ENCODE measurements at places on chromosomes 16 and 17. TPM values are rescaled to one million over a fixed set of nuclear protein-coding genes. Genes with fewer than 3 reads are reported as not detected.

DNA sequence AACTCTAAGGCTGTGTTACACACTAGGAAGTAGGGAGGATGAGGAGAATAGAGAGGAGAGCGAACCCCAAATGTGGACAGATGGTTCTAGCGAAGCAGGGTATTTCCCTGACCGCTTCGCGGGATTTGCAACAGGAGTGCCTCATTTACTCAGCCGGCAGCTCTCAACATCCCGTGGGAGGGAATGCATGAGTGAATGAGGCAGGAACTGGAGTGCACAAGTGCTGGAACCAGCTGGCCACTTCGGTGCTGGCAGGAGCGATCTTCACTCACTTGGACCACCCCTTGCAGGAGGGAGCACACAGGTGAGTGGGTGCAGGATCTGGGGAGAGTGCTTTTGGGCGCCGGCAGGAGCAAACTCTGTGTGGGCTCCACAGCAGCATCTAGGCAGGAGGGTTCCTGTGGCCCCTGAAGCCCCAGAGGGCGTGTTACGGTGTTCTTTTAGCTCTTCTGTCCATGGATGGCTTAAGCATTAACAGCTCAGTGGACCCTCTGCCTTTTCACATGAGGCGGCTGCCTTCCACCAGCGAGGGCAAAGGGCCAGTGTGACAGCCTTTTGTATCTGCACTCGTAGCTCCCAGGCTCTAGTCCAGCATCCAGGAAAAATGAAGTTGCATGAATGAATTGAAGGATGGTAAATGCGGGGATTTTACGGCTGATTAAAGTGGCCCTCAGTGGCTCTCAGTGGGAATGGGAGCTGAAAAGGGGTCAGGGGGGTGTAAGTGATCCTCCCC is 17.4 kb upstream of the ZNHIT3 start:
- DNase-seq: no peak

DNA sequence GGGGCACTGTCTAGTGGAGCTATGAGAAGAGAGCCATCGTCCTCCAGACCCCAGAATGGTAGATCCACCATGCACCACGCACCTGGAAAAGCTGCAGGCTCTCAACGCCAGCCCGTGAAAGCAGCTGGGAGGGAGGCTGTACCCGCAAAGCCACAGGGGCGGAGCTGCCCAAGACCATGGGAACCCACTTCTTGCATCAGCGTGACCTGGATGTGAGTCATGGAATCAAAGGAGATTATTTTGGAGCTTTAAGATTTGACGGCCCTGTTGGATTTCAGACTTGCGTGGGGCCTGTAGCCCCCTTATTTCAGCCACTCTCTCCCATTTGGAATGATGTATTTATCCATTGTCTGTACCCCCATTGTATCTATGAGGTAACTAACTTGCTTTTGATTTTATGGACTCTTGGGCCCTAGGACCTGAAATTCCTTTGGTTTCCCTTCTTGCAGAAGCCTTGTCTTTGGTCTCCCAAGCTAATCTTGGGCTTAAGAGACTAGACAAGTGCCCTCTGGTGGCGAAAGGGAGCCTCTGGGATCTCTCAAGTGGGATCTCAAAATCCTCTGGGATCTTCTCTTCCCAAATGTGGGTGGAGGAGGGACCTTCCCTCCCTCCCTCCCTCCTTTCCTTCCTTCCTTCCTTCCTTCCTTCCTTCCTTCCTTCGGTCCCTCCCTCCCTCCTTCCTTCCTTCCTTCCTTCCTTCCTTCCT is 58.2 kb upstream of the HAPSTR1 start:
- DNase-seq: peak; percentile 11

GRCh38 chr17:65914784-65915342 is 277.1 kb downstream of the CEP112 start:
- peak; percentile 63 for DNase-seq

- no peak for DNase-seq
Observed at GRCh38 chr17:73028299-73028755, 64.2 kb downstream of the SLC39A11 start.

GRCh38 chr17:7831233-7831632 is 2.8 kb upstream of the KDM6B start:
- DNase-seq: no peak

- no peak for DNase-seq
Observed at GRCh38 chr16:89120921-89121351, 27.3 kb downstream of the ACSF3 start.

The CCL1 gene
- total RNA-seq: not detected

DNA sequence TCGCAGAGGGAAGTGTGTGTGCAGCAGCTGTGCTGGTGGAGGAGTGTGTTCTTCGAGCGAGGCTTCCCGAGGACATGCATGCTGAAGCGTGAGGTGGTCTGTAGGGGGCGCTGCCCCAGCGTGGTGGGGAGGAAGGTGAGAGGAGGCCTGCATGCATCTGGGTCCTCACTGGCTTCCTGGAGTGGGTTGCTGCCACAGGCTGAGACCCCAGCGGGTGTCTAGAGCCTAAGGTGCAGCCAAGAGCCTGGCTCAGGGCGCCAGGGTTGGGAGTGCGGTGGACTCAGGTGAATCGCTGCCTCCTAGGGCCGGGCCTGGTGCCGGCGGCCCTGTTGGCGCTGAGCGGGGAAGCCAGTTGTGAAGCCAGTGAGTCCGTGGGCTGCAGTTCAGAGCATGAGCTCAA is 7.5 kb upstream of the HSD3B7 start:
- DNase-seq: peak; percentile 26

DNA sequence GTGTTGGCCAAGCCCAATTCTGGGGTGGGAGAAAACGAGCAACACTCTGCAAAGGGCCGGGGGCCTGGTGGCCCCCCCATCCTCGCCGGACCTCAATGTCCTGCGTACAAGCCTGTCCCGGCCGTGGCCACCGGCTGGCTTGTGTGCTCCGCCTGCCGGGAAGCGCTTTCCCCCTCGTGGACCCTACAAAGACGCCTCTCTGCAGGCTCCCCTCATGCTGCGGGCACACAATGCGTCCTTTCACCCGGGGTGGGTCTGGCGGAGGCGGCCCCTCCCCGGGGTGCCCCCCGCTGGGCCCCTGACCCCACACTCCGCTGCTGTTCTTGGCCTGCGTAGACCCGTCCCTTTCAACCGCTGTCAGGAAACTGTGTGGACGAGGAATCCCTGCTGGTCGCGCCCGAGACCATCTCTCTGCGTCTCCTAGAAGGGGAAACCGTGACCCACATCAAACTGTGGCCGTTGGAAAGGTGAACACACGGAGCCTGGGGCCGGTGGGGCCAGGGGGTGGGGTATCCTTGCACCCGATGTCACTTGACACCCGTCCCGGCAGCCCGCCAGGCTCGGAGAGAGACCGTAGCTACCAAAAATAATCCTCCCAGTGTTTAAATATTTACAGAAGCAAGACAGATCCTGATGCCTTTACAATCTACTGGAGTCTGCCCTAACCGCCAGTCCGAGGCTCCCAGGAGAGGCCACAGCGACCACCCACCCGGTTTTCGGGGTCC is 43.6 kb downstream of the TBC1D16 start:
- no peak for DNase-seq

DNA sequence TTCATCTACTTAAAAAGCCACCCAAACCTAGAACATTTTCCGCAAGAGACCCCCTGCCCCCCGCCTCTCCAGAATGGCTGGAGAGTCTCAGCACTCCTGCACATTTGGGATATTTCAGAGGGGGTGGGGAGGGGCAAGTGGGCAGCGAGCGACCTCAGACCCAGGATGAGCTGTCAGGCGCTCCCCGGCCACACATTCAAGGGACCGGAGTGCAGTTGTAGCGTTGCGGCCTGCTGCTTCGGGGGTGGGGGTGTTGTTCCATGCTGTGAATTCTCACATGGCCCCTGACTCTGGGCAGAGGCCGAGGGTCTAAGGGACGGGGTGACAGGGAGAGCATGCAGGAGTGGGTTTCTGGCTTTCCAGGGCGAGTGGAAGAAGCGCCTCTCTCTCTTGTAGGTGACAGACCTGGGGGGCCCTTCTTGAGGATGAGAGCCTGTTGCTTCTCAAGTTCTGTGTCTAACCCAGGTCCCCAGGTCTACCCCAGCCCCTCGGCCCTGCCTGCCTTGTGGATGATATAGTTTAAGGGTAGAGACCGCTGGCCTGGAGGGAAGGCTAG is 231.2 kb downstream of the SEC14L1 start:
- no peak for DNase-seq

The KCNJ18 gene
- total RNA-seq: not detected

DNA sequence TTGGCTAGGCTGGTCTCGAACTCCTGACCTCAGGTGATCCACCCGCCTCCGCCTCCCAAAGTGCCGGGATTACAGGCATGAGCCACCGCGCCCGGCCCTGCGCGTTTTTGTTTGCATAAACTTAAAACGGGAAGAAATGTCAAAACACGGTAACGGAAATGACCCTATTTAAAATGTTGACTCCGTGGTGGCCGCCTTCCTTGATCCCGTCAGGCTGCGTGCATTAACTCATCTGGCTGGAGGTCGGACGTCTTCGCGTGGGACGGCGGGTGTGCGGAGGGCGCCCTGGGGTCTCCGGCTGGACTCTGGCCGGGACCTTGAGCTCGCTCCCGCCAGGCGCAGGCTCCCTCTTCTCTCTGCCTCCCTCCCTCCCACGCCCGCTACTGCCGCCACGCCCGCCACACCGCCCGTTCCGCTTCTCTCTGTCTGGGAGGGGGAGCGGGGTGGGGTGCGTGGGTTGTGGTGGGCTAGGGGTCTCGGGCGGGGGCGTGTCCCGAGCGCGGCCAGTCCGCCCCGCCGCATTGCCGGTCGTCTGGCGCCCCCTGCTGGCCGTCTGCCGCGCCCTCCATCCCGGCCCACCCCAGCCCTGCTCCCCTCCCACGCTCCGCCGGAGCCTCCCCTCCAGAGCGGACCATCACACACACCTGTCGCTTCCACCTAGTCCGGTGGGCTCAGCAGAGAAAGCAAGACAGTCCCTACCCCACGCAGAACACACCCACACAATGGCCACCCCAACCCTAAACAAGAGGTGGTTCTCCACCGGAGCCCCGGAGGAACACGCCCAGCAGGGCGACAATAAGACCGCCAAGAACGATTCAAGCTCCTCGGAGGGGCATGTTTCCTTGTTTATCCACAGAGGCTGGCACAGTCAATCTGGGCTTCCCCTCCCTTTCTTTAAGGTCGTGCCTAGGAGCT is 1.2 kb upstream of the CCDC42 start:
- DNase-seq: peak; percentile 23

DNA sequence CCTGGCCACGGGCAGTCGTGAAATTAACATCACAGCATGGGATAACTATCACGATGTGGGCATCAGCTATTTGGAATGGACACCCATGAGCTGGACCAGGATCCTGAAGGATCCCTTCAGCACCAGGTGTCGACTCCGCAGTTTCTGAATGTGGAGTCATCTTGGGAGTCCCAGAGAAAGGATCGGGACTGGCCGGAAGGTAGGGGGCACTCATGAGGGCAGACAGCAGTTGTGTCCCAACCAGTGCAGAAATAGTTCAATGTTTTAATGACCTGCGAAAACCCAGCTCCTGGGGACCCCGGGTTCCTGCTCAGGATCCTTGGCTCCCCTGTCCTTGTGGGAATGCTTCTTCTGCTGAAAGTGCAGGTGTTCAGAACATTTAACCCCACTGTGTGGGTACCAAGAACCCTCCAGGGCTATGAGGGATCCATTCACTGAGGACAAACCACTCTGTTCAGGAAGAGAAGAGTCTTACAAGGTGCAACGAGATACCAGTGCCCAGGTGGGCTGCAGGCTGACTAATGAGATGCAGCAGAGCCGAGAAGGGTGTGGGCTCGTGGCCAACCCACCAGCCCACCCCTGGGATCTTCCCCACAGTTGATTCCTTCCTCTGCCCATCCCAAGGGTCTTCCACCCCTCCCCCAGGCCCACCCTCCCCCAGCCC is 154.8 kb downstream of the SALL1 start:
- no peak for DNase-seq

The TSPAN10 gene
- 0.22 TPM for total RNA-seq

DNA sequence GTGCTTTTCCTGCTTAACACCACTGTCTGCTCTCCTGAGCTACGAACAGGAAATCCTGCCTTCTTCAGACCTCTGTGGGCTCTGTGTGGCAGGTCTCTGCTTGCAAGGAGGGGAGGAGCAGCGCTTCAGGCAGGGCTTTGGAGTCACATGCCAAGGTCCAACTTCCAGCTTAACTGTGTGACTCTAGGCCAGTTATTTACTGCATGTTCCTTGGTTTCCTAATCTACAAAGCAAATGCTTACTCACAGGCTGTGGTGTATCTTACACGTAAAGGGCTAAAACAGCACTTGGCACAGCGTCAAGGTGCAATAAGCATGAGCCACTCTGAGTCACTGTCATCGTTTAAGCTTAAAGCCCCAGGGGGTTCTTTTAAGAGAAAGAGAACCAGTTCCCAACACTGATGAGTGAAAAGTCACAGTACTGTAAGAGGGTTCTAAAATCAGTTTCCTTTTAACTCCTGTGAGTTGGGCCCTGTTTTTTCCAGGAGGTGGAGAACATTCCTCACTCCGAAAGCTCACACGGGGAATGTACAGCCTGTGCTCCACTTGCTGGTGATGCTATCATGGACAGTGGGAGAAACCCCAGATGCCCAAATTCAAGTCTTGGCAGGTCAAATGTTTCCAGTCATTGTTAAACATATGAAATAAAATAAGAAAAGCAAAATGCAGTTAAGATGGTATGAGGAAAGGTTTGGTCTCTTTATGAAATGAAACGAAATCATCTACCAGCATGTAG is 54.1 kb upstream of the BCAR1 start:
- peak; percentile 99 for DNase-seq

GRCh38 chr16:81740169-81740568 is 38.9 kb upstream of the PLCG2 start:
- DNase-seq: no peak

The PHOSPHO1 gene
- not detected for total RNA-seq

DNA sequence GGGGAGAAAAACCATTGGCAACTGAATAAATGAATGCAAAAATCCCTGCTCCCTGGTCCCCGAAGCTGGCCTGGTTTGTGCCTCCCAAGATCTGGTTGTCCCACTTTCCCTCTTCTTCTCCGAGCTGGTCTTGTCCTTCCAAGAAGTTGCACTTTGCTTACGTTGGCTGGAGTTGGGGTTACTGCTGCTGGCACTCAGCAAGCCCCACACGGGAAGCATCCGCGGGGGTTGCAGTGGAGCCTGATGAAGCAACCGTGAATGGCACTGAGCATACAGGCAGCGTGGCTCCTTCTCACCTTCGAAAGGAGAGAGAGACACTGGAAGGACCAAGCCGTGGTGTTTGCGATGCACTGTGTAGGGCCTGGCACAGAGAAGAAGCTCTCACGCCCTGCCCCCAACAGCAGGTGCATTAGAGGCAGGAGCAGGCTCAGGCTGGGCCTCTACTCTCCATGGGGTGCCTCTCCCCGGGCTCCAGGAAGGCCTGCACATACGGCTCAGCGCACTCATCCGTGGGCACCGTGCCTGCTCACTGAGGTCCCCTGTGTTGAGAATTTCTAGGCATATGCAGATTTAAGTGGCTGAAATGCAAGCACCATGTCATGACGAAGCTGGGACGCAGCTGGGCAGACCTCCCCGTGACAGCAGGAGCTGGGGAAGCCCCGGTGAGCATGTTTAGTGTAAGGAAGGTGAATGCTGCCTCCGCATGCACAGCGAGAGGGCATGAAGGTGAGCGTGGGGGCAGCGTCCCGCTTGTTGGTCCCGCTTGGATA is 12.1 kb downstream of the CA5A start:
- DNase-seq: no peak

DNA sequence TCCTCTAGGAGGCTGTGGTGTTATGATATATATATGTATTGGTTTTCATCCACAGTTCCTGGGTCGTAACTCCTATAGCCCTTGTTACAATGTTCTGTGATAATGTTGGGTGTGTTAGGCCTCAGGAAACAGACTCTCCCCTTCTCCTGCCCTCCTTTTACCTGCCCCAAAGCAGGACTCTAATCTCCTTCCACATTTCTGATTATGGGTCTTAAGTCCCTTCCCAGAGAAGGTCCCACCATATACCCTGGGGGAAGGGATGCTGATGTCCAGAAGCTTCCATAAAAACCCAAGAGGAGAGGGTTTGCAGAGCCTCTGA is 450 bp upstream of the C1QBP start:
- no peak for DNase-seq

Measured in lung microvascular endothelial cell (primary cell).